SJSA1 (cell line): ENCODE measurements at places on chromosomes 5 and 9. TPM values are rescaled to one million over a fixed set of nuclear protein-coding genes. Genes with fewer than 3 reads are reported as not detected.

GRCh38 chr9:28082671-28083070 lies 509.4 kb upstream of the C9orf72 start:
- no peak for DNase-seq

DNA sequence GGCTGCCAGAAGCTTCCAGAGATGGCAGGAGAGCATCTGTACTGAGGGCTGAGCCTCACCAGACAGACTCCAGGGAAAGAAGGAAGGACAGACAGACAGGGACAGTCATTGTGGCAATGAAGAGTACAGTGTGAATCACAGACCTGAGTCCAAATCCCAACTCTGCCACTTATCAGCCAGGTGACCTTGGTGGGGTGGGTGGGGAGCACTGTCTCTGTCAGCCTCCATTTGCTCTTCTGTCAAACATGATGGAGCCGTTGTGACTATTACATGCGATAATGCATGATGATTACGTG lies 85.9 kb upstream of the FSTL4 start:
- DNase-seq: no peak

DNA sequence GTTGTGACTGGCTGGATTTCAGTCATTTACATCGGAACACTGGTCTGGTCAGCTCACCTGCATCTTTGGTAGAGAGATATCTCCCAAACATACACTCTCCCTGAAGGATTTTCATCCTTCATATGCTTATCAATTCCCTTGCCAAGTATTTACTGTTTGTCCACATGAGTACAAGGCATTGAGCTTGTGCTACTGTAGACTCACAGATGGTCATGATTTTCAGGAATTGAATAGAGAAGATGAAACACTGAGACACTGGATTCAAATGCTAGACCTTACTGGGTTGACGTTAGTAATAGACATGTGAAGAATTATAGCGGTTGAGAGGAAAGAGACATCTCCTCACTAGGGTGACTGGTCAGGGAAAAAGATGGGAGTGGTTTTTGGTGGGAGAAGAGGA lies 62.9 kb upstream of the ABL1 start:
- DNase-seq: no peak

DNA sequence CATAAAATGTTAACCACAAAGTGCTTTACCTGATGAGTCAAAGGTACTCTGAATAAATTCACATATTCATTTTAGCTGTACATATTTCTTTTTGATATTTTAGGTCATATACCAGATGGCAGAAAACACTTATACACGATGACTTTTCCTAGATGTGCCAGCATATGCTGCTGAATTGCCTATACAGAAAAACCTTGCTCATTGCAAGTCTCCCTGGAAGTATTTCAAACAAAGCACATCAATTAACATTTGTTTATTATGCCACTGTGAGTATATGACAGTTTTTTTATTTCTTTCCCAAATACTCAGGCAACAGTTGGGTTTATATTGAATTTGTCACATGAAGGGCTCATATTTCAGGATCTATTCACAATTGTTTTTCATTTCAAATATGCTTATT lies 180.8 kb downstream of the TMEM232 start:
- no peak for DNase-seq

The QRFP gene
- not detected in 2 replicates for total RNA-seq

The GLRA1 gene
- total RNA-seq: not detected in 2 replicates

The FCN2 gene
- not detected in 2 replicates for total RNA-seq

The SPATA31A3 gene
- not detected in 2 replicates for total RNA-seq

The RASGRF2 gene
- 8.4 and 12.5 TPM in 2 replicates for total RNA-seq

GRCh38 chr5:150009671-150010387 lies 9.3 kb downstream of the HMGXB3 start:
- DNase-seq: no peak
